ENCODE measurements at places on chromosomes 1 and 21.

GRCh38 chr1:119220991-119221390 is 80.5 kb upstream of the WARS2 start:
- peak; percentile 13 for DNase-seq

- no peak for DNase-seq
These were observed 792.0 kb downstream of the LTN1 start for GRCh38 chr21:28200726-28201125.

DNA sequence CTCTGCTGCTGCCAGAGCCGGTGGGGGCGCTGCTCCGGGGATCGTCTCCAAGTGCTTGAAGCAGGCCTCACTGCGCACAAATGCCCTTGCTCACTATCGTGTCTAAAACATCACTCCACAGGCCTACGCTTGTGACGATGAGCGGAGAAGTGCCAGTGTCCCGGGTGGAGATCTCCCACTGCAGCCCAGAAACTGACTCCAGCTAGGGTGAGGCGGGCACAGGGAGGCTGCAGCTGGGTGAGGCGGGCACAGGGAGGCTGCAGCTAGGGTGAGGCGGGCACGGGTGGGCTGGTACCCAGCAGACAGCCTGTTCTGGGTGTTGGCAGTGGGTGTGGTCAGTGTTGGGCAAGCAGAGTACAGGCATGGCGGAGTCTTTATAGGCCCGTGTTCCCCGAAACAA is 22.7 kb upstream of the PDXK start:
- no peak for DNase-seq

DNA sequence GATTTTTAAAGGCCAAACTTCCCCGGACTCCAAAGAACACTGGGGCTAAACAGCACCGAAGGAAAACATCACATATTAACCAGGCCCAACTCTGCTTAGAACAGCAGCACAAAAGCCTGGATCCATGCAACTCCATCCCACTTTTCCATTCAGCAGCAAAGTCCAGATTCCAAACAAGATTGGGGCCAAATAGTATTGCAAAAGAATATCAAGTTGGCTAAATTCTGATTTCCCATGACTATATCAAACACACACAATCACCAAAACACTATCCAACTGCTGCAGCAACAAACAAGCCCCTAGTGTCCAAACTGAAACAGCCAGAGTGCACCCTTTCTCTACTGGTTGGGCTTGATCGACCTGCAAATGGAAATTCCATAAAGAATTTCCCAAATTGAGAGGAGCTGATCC is 19.4 kb upstream of the TMEM125 start:
- DNase-seq, result no peak

- peak; percentile 83 for DNase-seq
These were observed 172.6 kb downstream of the APP start for GRCh38 chr21:25997788-25998611.

DNA sequence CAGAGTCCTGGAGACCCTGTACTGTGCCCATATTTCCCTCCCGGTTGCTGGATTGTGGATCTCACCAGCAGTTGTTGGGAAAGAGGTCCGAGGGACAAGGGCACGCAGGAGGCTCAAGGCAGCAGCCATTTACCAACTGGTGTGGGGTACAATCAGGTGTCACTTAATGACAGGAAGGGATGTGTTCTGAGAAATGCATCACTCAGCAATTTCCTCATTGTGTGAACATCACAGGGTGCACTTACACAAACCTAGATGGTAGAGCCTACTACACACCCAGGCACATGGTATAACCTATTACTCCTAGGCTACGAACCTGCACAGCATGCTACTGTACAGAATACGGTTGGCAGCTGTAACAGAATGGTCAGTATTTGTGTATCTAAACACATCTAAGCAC is 20.7 kb downstream of the SLC44A3 start:
- no peak for DNase-seq

All from mammary epithelial cell (primary cell).